Activated CD4-positive, alpha-beta T cell treated with anti-CD3 and anti-CD28 coated beads for 24 hours (primary cell): ENCODE measurements at places on chromosomes 1 and 21.

- DNase-seq: no peak
Measured at GRCh38 chr1:155984341-155984740, 6.0 kb upstream of the ARHGEF2 start.

DNA sequence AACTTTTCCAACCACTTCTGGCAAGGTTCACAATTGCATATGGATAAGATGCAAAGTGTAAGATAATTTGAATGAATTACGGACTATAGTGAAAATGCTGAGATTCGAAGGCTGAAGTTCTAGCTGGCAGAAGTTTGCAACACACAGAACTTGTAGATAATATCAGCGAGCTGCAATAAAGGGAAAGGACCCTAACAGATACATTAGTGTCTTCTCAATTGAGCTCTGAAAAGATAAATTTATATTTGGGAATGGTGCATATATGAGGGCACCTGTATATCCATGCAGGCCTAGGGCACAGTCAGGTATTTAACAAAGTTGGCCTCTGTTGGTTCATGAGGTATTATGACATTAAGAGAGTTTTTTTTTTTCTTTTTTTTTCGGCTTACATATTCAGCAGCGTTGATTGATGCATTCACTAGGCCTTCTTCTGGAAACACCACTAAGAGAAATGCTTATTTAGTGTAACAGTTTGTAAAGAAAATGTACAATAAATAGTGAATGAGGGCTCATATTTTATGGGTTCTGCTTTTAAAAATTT is 2.2 kb downstream of the NFIA start:
- DNase-seq: no peak

DNA sequence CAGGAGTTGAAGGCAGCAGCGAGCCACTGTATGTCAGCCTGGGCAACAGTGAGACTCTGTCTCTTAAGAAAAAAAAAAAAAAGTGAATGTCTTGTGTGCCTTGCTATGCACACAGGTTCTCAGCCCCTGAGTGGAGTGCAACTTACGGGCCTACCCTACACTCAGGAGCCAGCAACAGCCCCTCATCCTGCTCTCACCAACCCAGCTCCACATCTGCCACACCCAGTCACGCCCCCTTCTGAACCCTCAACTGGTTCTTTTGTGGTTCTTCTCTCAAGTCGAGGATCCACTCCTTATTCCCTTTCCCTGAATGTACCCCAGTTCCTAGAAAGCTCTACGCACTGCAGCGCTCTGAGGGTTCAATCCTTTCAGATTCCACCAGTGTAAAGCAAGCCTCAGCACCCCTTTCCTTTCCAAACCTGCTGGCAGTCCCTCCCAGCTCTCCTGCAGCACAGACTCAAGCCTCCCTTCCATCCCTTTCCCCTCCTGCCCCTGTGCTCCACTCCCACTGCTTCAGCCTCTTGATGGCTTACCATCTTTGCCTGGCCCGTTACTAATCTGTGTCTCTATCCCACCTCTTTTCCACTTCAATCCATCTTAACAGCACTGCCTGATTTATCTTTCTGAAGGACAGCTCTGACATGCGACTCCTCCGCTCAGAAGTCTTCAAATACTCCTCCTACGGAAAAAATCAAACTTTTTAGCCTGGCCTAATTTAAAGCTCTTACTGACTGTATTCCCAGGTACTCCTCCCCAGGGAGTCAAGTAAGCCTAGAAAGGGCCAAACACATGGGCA is 38.1 kb downstream of the GNB1 start:
- DNase-seq: no peak

DNA sequence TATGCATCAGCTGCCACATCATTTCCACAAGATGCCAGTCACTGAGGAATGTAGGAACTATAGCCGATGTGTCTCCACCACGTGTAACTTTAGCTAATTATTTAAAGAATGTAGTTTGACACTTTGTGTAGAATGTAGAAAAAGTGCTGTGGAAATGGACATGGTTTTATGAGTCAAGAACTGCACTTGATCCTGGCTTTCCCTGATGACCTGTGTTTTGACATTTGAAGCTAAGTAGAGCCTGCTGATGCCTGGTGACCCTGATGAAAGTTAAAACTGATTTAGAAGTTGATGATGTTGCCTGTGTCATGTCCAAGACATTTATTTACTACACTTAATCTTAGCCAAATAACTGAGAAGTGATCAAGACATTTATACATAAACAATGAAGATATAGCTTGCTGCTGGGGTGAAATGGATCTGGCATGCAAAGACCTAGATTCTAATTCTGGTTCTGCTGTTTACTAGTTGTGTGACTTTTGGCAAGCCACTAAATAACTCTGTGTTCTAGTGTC is 4.4 kb upstream of the OSBPL9 start:
- DNase-seq: no peak
